Stimulated activated CD4-positive, alpha-beta T cell treated with anti-CD3 and anti-CD28 coated beads, TNF-alpha, amount 100 ng/mL, for 24 hours (primary cell): ENCODE measurements at places on chromosomes 2 and 18.

GRCh38 chr2:231663458-231664212 lies 44.7 kb upstream of the PTMA start:
- no peak for DNase-seq

GRCh38 chr2:134148172-134148571 lies 105.7 kb upstream of the MGAT5 start:
- DNase-seq = no peak

DNA sequence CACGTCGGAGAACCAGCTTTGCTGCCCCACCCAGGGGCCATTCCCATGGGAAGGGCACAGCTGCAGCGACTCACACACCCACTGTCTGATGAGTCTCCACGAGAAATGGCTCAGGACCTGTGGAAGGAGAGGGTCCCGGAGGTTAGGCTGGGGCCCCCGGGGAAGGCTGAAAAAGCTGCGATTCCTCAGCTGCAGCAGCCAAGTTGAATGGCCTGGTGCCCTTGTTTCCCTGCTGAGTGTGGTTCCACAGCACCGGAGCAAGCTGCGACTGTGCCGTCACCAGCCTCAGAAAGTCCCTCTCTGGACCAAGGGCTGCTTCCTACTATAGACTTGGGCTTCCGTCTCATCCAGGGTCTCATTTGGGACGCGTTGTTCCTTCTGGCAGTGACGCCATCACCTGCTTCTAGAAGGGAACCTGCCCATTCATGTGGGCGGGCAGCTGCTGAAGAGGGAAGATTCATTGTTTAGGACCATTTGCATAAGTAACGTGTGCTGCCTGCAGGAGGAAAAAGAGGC lies 180.2 kb downstream of the INHBB start:
- no peak for DNase-seq

- no peak for DNase-seq
Measured at GRCh38 chr18:59520562-59521355, 161.7 kb upstream of the LMAN1 start.

GRCh38 chr2:46615986-46616485 lies 136.7 kb downstream of the TMEM247 start:
- DNase-seq = no peak

DNA sequence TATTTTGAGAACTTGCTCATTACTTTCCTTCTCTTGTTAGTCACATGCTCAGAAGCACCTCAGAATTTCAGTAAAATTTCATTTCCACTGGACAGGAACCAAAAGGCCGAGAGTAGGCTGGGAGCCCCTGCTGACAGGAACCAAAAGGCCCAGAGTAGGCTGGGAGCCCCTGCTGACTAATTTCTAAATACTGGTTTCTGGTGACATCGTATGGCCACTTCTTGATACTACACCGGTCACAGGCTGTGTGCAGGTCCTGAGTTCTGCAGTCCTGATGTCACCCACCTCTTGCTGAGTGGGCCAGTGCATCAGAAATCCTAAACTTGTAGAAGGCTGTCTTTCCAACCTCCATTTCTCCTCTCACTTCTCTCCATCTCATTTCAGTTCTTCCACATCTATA lies 17.7 kb upstream of the EN1 start:
- DNase-seq = no peak

DNA sequence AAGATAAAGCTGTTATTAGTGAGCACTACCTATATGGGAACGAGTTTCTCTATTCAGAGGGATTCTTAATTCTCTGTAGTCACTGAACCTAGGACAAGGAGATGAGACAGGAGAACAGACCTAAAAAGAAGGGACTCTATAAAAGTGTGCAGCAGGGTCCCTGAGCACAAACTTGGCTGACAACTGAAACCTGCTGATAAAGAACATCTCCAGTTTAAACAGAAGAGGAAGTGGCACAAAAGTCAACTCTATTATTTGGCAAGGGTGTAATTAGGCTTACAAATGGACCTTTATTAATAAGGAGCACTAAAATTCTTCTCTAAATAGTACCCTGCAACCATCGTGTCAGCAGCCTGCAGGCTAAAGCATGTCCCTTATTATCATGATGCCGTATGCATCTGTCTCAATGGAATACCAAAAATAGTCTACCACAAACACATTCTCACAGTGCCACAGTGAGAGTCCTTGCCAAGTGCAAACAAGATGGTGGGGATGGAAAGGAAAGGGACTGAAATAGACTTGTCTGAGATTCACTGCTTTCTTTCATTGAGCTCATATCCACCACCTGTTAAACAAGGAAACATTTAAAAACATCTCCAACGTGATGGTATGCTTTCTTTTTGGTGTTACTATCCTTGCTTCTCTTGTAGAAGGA lies 260.2 kb downstream of the INSIG2 start:
- no peak for DNase-seq

- DNase-seq = no peak
Measured at GRCh38 chr2:75274936-75275335, 75.6 kb upstream of the TACR1 start.

GRCh38 chr2:194602750-194603149 lies 1054.3 kb upstream of the SLC39A10 start:
- DNase-seq = no peak

DNA sequence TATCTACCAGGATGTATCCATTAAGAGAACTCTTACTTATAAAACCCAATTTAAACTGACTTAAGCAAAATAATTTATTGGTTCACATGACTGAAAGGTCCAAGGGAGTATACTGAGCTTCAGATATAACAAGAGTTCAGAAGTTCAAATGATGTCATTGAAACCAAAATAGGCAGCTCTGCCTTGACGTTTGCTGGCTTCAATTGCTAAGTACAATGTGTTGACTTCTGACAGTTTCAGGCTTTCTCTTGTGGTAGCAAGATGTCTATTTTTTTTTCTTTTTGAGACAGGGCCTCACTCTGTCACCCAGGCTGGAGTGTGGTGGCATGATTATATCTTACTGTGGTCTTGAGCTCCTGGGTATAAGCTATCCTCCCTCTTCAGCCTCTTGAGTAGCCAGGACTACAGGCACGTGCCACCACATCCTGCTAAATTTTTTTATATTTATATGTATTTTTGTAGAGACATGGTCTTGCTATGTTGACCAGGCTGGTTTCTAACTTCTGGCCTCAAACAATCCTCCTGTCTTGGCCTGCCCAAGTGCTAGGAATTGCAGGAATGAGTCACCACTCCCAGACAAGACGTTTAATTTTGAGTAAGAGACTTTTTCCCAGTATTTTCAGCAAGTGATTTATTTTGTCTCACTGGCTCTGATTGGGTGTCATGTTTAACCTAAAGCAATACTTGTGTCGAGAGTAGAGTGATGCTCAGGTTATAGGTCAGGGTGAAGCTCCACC lies 184.8 kb downstream of the NR4A2 start:
- DNase-seq = no peak

- DNase-seq = no peak
Measured at GRCh38 chr2:239789711-239790110, 235.4 kb downstream of the NDUFA10 start.
